ENCODE measurements at places on chromosomes 1 and 21. TPM values are rescaled to one million over a fixed set of nuclear protein-coding genes. Genes with fewer than 3 reads are reported as not detected.

DNA sequence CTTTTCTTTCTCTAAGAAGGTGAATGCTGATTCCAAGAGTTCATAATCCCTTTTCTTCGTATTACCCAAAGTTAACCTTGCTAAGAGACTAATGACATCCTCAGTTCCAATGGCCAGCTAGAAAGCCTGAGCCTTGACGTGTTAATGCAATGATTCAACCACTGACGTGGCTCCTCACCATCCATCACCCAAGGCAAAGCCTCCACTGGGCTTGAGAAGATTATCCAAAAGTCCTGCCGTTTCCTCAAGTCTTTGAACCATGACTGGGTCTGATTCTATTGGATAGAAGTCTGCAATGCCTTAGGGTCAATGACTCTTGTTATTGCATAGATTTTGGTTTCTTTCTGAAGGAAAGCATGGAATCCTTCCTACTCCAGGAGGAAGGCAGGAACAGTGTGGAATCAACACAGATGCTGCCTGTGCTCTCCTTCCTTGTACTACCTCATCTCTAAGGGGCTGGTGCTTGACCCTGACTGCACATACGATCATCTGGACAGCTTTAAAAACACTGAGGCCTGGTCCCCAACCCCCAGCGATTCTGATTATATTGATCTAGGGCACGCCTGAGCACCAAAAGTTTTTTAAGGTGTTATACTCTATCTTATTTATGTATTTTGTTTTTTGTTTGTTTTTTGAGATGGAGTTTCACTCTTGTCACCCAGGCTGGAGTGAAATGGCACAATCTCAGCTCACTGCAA lies 69.3 kb upstream of the ANGPTL1 start:
- peak; percentile 12 for DNase-seq

- DNase-seq = peak; percentile 17
Measured at GRCh38 chr1:47659146-47659545, 221.3 kb downstream of the FOXD2 start.

- DNase-seq = no peak
Measured at GRCh38 chr1:8706995-8707396, 110.4 kb downstream of the RERE start.

- DNase-seq = peak; percentile 70
Measured at GRCh38 chr1:26998429-26999300, 5.2 kb downstream of the TRNP1 start.

DNA sequence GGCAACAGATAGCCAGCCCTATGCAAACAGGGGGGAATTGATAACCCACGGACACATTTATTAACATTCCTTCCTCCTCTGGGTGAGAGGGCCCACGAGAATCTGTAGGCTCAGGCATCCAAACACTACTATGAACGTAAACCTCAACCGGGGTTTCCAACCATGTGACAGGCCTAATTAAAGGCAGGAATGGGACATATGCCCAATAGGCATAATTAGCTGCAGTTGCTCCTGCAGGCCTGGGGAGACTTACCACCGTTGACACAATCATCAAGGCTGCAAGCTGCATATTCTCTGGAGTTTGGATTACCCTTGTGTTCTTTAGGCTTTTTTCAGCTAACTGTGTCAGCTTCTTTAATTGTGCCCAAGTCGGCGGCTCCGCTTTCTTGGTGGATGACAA lies 22.2 kb upstream of the GBP1 start:
- DNase-seq = no peak

The TTC34 gene
- 2.5 TPM for total RNA-seq

The TSPAN1 gene
- not detected for total RNA-seq

The PLD5 gene
- 2.7 TPM for total RNA-seq

The LRRC42 gene
- total RNA-seq = 59.1 TPM
